ENCODE measurements at places on chromosomes 3 and 15. TPM values are rescaled to one million over a fixed set of nuclear protein-coding genes. Genes with fewer than 3 reads are reported as not detected.

- no peak for DNase-seq
Measured at GRCh38 chr3:127597020-127597771, 1.0 kb upstream of the MCM2 start.

The PCOLCE2 gene
- total RNA-seq = 0.62 TPM

The ABHD17C gene
- total RNA-seq = 7.9 TPM

- DNase-seq = peak; percentile 83
Measured at GRCh38 chr3:178385280-178385952, 150.8 kb upstream of the KCNMB2 start.

GRCh38 chr15:68281008-68281407 is 3.5 kb downstream of the FEM1B start:
- no peak for DNase-seq

The EOMES gene
- 0.31 TPM for total RNA-seq

- DNase-seq = no peak
Measured at GRCh38 chr15:23983500-23984259, 296.6 kb upstream of the NDN start.
